T-helper 2 cell (primary cell): ENCODE measurements at places on chromosomes 1 and 21.

GRCh38 chr1:111052246-111052645 is 87.6 kb downstream of the DRAM2 start:
- no peak for DNase-seq

DNA sequence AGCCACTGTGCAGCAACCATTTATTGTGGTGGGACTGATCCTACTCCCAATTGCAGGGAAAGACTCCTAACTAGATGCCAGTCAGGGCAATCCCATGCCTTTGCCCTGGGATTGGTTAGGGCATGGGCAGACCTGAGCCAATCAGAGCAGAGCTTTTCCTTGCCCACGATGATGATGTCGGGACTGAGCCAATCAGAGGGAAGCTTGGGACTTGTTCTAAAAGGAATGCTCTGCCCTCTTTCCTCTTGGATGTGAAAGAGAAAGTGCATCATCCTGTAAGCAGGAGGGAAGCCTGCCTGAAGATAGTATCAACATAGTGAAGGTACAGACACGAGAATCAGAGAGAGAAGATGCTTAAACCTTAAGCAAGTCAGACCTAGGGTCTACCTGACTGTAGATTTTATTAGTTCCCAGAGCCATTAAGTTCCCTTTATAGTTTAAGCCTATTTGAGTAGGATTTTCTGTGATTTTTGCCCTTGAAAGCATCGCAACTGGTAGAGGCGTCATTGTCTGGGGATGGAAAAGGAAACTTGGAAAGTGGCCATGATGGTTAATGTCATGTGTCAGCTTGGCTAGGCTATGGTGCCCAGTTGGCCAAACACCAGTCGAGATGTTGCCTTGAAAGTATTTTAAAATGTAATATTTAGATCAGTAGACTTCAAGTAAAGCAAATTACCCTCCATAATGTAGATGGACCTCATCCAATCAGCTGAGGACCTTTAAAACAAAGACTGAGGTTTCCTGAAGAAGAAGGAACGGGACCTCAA is 19.9 kb downstream of the IRF2BP2 start:
- DNase-seq: no peak

GRCh38 chr1:188735567-188735966 is 1742.1 kb downstream of the BRINP3 start:
- no peak for DNase-seq

DNA sequence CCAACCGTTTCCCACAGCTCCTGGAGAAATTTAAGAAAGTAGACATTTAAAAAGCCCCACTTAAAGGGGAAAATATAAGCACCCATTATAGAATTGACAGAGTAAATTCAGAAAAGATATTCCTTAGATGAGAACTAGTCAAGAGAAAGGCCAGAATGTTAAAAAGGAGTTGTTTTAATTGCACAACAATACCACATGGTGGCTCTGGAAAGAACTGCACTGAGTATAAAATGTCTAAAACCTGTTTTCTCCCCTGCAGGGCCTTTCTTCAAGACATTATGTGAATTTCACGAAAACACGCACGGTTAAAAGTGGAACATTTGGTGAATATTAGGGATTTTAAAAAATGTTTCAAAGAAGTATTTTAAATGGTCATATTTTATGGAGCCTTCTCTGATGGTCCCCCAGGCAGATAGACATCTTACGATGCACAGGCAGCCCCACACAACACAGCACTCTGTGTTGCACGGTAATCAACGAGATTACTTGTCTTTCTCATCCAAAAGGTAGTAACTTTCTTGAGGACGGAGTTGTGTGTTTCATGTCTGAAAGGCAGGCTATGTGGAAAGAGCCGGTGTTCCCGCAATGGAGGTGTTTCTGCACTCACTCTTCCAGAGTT is 101.9 kb downstream of the PRRX1 start:
- no peak for DNase-seq

DNA sequence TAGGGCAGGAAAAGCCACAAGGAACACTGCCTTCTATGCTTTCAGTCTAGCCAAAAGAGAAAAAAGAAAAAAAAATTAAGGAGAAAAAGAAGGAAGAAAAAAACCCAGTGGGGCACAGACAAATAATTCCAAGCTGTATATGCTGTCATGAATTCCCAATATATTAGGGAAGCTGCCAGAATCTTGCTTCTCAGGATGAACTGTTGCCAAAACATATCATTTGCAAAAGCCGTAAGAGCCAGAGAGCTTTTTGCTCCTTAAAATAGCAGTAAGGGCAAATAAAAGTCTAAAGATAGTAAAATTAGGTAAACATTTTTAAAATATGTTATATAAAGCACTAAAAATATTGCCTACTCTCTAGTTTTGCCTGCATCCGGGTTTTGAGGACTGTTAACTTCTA is 52.1 kb downstream of the PGM1 start:
- no peak for DNase-seq

DNA sequence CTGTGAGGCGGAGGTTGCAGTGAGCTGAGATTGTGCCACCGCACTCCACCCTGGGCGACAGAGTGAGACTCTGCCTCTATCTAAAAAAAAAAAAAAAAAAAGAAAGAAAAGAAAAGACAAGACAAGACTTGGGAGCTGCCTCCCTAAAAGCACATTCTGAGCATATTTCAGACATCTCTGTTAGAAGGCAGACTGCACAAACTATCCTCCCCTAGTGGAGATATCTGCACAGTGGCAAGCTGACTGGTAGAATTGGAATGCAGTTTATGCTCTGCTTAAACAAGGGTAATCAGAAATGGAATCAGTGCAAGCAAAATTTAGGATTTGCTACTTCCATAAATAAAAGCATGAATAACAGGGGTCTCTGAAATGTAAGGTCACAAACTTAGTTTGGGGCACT is 31.8 kb downstream of the GNG4 start:
- DNase-seq: no peak
